ENCODE measurements at places on chromosomes 3 and 15.

GRCh38 chr15:72783004-72783639, 436 bp downstream of the ADPGK start:
- no peak for DNase-seq

DNA sequence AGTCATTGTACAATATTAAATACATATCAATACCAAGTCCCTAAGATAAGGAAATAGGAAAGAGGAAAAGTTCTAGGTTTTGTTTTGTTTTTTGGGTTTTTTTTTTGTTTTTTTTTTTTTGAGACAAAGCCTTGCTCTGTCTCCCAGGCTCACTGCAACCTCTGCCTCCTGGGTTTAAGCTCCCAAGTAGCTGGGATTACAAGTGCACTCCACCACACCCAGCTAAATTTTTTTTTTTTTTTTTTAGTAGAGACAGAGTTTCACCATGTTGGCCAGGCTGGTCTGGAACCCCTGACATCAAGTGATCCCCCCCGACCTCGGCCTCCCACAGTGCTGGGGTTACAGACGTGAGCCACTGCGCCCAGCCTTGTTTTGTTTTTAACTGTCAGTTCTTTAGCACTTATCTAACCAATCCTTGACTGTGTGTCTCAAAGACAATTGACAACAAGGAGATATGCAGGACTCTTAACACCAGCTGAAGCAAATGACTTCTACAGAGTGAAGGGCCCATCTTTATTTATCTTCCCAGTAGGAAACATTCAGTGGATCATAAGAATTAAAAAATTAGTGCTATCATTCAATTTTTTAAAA, 100.0 kb upstream of the RAP2B start:
- no peak for DNase-seq

DNA sequence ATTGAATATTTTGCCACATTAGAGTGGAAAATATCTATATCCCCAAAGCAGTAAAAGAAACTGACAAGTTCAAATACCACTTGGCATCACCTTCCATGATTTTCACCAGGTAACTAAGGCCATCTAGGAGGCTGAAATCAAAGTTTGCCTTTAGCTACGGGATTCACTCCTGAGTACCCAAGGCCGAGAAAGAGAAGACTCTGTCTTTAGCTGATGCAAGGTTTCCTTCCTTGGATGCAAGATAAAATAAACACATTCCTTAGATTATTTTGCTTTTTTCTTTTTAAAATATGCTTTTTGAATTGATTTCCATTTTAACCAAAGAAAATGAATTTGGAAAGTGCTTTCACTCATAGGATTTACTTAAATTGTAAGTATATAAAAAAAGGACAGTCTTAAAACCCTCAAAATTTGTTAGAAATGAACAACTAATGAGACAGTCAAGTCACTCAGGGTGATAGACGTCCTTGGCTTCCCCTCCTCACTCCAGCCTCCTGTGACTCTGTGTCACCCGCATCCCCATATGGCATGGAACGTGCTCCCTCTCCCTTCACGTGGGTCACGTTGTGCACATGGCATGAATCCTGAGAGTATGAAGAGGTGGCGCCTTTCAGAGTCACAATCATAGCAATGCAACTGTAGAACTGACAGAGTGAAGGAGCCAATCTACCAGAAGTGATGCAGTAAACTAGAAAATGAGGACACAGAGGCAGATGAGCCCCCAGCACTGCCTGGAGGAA, 148.4 kb downstream of the RTP4 start:
- no peak for DNase-seq

DNA sequence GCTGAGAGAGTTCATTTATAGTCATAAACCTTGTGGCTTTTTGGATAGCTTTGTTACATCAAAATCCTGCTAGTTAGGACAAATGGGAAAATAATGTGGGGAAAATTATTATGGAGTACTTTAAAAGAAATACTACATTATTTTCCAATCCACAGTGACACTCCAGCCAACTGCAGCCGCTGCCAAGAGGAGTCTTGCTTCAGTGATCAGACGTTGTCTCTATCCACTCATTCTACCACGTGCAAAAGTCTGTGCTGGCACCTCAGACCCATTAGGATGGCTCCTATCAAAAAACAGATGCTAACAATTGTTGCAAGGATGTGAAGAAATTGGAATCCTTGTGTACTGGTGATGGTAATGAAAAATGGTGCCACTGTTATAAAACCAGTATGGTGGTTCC, 128.6 kb upstream of the IQSEC1 start:
- DNase-seq = no peak

GRCh38 chr3:117572786-117573185, 863.2 kb downstream of the TUSC7 start:
- DNase-seq = no peak

DNA sequence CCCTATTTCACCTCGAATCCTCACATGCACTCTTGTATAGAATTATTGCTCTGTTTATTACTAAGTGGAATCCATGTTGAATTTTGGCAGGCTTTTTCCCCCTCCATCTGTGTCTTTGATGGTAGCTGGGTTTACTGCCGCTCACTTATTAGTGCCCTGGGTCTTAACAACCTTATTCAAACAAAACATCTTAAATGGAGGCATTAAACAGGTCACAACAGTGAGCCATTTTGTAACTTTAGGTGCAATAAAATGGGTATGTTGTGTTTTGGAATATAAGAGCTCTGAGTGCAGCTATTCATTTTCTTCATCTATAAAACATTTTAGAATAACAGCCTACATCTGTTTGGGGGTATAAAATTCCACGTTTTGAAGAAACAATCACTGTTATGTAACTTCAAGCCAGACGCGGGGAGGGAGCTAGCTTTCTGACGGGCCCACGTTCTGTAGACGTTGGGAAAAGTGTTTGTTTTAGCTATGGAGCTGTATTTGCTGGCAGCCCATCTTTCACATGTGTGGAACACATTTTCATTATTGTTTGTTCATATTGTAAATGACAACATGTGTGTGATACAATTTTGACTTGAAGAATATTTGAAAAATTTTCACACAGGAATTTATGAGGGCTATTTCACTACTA, 122.0 kb downstream of the SLC25A26 start:
- no peak for DNase-seq

Data from H7 (cell line).